Fibroblast of skin of scalp (primary cell): ENCODE measurements at places on chromosomes 2 and 18.

GRCh38 chr2:234670806-234671205, 173.9 kb upstream of the ARL4C start:
- DNase-seq = no peak

GRCh38 chr2:120519469-120519868, 173.5 kb downstream of the INHBB start:
- no peak for DNase-seq

- DNase-seq = peak; percentile 73
Measured at GRCh38 chr18:54787616-54788015, 40.7 kb upstream of the RAB27B start.

- DNase-seq = peak; percentile 60
Measured at GRCh38 chr18:24763765-24764513, 303.5 kb downstream of the HRH4 start.

DNA sequence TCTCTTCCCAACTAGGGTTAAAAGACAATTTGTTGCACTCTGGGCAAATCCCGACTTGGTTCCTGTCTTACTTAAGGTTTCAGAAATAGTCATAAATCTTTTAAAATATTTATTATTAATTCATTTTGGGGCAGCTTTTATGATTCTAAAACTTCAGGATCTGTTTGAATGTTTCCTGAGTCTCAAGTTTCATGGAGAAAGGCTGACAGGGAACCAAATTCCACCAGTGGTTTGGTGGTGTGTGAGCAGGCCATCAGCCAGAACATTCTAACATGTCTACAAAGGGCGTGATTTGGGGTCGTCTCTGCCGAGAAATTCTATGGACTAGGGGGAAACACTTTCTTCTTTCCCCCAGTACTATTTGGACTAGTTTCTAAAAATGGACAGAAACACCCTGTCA, 366.4 kb downstream of the ZNF521 start:
- peak; percentile 24 for DNase-seq

- no peak for DNase-seq
Measured at GRCh38 chr2:239344857-239345216, 56.0 kb downstream of the HDAC4 start.

GRCh38 chr2:83585250-83585649, 873.8 kb downstream of the SUCLG1 start:
- DNase-seq = no peak

GRCh38 chr2:237253046-237253702, 160.8 kb downstream of the COL6A3 start:
- DNase-seq = no peak

GRCh38 chr18:46702471-46702870, 45.5 kb upstream of the LOXHD1 start:
- DNase-seq = no peak

- no peak for DNase-seq
Measured at GRCh38 chr18:53165770-53166169, 825.8 kb downstream of the DCC start.

GRCh38 chr18:48975817-48976649, 25.3 kb upstream of the SMAD7 start:
- DNase-seq = peak; percentile 81

GRCh38 chr2:203869223-203870042, 1.9 kb downstream of the CTLA4 start:
- no peak for DNase-seq

- no peak for DNase-seq
Measured at GRCh38 chr18:65017372-65017760, 733.4 kb upstream of the CDH7 start.
